Non-pigmented ciliary epithelial cell (primary cell): ENCODE measurements at places on chromosomes 5 and 9.

DNA sequence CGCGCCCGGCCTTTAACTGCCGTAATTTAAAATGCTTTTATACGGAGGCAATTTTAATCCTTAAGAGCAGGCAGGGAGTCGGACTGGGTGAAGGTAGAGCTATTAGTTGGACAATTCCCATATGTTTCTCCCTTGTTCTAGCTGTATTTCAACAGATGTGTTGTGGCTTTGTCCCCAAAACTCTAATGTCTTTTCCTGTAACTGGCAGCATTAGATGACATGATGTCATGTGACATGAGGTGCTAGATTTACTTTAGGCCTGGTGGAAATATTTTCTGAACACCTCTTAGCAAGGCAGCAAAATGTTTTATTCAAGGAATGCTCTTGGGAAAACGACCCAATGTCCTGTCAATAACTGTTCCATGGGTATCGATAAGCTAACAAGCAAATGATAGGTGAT is 8.5 kb downstream of the MYO10 start:
- DNase-seq = no peak

- no peak for DNase-seq
Measured at GRCh38 chr5:39503155-39503554, 78.4 kb upstream of the DAB2 start.

GRCh38 chr5:72472031-72472430 is 35.2 kb downstream of the ZNF366 start:
- DNase-seq = no peak

GRCh38 chr9:17776735-17777134 is 197.9 kb downstream of the SH3GL2 start:
- no peak for DNase-seq

GRCh38 chr9:130034570-130034969 is 8.4 kb downstream of the FNBP1 start:
- no peak for DNase-seq

GRCh38 chr5:108801301-108801700 is 53.6 kb downstream of the FER start:
- DNase-seq = no peak

- no peak for DNase-seq
Measured at GRCh38 chr9:110129425-110129824, 78.5 kb downstream of the C9orf152 start.

DNA sequence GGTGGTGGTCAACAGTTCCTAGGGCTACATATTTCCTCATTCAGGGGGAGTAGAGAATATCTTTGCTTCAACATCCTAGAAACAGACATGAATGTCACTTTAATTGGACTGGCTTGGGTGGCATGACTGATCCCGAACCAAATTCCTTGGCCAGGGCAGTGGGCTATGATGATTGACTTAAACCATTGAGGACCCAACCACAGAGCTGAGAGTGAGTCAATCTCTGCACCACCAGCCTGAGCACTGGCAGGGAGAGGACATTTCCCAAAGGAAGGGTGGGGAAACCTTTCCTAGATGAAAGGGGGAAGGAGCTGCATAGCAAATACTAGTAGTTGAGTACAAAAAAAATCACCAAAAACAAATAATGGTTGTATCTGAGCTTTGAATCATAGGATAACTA is 52.8 kb upstream of the ENTREP1 start:
- DNase-seq = no peak

- no peak for DNase-seq
Measured at GRCh38 chr5:168666356-168666755, 87.2 kb upstream of the PANK3 start.

GRCh38 chr5:143311428-143311827 is 92.1 kb downstream of the NR3C1 start:
- DNase-seq = peak; percentile 82

DNA sequence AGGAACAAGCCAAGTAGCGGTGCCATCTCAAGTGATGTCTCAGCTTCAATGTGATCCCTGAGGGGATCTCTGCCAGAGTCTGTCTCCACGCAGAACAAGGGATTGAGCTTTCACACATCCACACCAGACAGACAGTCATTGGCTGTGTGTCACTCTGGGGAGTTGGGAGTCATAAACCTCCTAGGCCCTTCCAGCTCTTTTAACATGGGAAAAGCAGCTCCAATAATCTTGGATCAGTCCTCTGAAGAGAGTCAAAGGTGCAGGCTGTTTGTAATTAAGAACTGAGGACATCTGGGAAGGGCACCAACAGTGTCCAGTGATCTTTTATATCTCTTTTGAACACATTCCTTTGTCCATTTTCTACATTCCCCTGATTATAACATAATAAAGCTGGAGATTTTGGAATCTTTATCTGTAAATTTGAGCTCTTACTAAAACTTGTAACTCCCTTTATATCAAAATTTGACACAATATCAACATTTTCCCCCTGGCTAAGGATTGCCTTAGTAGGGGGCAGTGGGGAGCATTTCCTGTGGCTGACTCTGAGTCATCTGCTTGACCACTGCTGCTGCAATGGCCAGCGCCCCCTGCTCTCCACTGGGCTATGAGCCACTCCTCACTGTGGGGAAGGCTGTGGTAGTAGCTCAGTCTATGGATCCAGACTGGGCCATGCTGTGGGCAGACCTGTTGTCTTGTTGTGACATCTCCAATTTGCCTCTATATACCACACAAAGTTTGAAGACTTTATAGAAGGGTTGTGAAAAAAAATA is 284.4 kb downstream of the OSTF1 start:
- DNase-seq = no peak

GRCh38 chr9:8468045-8468637 is 668.6 kb upstream of the DMAC1 start:
- DNase-seq = no peak

DNA sequence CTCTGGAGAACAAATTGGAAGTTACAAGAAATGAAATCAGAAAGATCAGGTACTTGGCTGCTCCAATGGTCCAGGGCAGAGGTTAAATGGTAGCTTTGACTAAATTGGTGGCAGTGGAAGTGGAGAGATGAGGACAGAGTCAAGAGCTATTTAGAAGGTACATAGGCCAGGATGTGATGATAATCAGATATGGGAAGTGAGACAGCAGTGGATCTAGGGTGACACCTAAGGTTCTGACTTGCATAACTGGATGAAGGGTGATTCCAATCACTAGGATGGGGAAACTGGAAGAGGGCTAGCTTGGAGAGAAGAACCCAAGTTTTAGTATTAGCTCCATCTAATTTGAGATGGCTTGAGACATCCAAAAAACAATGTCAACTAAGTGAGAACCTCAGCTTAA is 24.0 kb upstream of the NDUFB6 start:
- no peak for DNase-seq

GRCh38 chr9:125470767-125471580 is 209.3 kb downstream of the GAPVD1 start:
- no peak for DNase-seq

DNA sequence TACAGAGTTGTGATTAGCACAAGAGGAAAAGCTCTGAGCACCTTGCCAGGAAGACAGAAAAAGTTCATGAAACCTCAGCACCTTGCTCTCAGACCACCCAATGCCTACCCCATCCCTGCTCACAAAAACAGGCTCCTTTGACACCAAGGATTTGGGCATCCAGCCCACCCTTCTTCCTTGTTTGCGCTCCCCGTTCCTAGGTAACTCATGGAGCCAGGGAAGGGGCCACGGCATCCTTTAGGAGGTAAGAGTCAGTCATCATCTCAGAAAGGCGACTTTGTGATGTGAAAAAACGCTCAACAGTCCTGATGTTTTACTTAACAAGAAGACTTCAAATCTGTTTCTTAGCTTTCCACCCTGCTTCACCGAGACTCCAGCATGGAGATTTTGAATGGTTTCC is 29.5 kb downstream of the SH3PXD2B start:
- no peak for DNase-seq

- DNase-seq = no peak
Measured at GRCh38 chr5:53041071-53041692, 52.0 kb downstream of the ITGA2 start.

- no peak for DNase-seq
Measured at GRCh38 chr5:168765551-168766425, 186.6 kb upstream of the PANK3 start.

GRCh38 chr5:55234121-55234700 is 803 bp upstream of the CCNO start:
- DNase-seq = no peak

- no peak for DNase-seq
Measured at GRCh38 chr9:18676525-18676924, 202.6 kb downstream of the ADAMTSL1 start.

- no peak for DNase-seq
Measured at GRCh38 chr5:78760366-78760765, 111.8 kb upstream of the LHFPL2 start.

DNA sequence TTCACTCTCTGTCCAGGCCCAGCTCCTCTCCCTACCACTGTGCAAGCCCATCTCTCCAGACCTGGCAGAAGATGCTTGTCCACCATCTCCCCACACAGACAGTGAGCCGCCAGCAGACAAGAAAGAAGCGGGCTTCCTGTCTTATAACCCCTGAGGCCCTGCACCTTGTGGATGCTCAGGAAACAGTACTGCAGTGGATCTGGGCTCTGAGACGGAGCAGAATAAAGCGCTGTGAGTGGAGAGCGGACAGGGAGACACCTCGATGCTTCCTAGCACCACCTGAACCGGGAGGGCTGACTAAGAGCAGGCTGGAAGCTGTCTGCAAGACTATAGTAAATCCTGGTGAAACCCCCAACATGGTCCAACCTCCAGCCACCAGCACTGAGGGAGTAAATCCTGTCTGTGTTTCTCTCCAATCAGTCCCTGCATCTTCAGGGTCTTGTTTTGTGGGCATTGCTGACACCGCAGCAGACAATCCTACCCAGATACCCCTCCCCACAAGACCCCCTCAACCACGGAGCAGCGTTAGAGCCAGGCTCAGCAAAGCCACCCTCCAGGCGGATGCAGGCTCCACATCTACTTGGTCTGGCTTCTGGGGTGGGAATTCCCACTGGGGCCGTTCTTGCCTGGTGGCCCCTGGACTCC is 18.7 kb downstream of the ORM2 start:
- DNase-seq = no peak

- DNase-seq = no peak
Measured at GRCh38 chr5:76657683-76658311, 34.6 kb upstream of the F2RL2 start.

DNA sequence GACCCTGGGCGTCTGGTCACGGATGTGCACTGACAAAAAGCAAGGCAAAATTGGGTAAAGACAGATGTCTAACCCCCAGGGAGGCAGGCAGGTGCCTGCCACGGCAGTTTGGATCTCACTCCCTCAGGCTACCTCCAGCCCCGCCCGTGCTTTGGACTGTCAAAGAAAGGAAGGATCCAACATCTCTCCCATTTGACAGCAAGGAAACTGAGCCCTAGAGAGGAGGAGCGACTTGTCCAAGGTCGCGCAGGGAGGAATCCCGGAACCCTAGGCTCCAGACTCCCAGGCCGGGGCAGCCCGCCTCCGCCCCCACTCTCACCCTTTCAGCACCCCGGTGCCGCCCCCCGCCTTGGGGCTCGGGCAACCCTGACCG is 376 bp downstream of the GOLGA1 start:
- DNase-seq = no peak

DNA sequence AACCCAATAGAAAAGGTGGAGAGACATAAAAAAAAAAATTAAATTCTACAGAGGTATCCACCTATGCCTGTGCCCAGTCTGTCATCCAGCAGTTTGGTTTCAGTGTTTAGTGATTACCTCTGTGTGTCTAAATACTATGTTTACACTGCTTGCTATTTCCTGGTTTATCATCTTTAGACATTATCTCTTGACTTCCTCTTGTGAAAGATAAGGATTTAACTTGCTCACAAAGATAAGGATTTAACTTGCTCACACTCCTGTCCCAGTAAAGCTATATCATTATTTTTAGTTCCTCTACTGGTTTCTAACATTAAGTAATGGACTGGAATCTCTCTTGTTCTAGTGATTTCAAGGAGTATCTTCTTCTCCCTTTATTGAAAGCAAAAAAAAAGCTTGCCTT is 53.9 kb upstream of the ZFR start:
- DNase-seq = no peak

GRCh38 chr9:112011051-112011620 is 114.5 kb downstream of the UGCG start:
- no peak for DNase-seq

DNA sequence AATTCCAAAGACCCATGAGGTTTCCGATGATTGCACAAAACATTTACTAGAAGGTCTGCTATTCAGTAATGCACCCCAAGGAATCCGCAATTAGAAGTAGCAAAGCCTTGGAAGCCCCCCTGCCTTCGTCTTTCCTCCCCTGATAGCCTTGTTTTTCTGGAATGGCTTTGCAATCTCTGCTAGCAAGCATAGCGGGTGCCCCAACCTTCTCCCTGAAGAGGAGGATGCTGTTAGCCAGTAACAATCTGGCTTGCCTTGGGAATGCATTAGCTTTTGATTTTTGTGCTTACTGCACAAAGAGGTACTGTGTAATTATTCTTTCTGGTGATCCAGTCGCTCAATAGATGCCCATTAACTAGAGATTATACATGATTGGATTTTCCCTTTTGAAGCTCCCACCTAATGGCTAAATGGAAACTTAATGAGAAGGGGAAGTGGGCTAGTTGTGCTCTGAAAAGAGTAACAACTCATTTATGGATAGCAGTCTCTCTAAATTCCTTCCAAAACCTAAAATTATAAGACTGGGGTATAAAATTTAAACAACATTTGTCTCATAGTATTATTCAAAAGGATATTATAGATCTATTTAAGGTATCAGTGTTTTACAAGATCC is 91.6 kb downstream of the FBXW11 start:
- DNase-seq = no peak

DNA sequence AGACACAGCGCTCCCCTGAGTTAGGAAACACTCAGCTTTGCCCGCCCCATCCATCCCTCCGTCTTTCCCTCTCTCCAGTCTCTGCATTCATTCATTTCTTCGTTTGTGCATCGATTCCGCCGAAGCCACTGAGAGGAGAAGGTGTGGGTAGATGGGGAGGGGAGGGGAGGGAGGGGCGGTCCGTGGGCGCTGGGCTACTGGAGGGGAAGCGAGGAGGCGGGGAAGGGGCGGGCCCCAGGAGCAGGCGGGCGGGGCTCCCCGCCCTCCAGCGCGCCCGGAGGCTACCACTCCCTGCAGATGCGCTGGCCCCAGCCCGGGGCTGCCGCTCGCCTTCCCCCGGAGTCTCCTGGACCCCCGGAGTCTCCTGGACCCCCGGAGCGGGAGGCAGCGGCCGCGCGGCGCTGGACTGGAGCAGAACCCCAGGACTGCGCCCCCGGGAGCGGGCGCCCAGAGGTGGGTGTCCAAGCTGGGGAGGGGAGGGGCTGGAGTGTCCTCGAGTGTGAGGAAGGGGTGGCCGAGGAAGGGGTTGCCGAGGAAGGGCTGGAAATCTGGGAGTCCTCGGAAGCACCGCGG is 159.5 kb downstream of the C9orf152 start:
- DNase-seq = no peak

DNA sequence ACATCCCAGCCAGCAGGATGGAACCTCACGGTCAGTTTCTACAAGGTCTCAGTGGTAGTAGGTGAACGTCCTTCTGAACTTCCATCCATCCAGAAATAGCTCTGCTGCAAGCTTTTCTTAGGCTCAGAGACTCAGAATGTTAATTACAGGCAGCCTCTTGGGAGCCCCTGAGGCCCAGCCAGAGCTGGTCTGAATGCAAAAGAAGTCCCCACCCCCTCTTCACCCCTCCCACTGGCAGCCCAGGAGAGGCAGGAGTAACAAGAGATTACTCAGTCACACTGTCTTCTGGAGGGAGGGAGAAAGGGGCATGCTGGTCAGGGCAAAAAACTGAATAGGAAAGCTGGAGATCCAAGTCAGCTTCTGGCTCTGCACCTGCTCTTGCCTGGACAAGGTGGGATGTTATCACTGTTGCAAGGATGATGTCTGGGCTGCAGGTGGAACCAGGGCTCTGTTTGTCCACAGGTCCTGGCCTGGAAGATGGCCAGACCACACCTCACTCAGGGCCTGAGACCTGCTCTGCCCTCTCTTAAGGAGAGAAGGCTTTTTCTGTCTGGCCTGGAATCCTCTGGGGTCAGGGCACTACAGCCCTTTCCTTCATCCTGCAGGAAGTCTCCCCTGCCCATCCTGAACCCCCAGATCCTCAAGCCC is 9.1 kb downstream of the ENHO start:
- no peak for DNase-seq
